ENCODE measurements at places on chromosomes 1 and 21. TPM values are rescaled to one million over a fixed set of nuclear protein-coding genes. Genes with fewer than 3 reads are reported as not detected.

C1orf115 gene
- total RNA-seq, result 44.9 TPM

ARV1 gene
- total RNA-seq, result 28.7 TPM

OPRD1 gene
- 0.28 TPM for total RNA-seq

PRAMEF13 gene
- not detected for total RNA-seq

GRCh38 chr1:212774584-212774983, 17.0 kb downstream of the NSL1 start:
- no peak for DNase-seq

GRCh38 chr1:183696981-183697380, 43.9 kb upstream of the APOBEC4 start:
- no peak for DNase-seq

DNA sequence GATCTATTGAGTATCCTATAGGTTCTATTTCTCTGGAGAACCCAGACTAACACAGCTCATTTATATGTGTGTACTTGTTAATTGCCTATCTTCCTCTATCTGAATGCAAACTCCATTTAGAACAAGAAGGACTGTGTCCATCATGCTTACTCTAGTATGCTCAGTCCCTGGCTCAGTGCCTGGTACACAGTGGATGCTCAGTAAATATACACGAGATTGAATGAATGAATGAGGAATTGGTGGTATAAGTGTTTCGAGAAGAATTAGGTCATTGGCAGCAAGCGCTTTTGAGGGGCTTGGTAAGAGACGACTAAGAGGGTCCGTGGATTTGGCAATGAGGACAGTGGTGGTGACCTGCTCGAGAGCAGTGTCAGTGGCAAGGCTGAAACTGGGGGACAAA, 112.5 kb downstream of the CSMD2 start:
- DNase-seq, result peak; percentile 33

GRCh38 chr1:79716447-79716846, 709.9 kb upstream of the ADGRL4 start:
- DNase-seq, result peak; percentile 1

DNA sequence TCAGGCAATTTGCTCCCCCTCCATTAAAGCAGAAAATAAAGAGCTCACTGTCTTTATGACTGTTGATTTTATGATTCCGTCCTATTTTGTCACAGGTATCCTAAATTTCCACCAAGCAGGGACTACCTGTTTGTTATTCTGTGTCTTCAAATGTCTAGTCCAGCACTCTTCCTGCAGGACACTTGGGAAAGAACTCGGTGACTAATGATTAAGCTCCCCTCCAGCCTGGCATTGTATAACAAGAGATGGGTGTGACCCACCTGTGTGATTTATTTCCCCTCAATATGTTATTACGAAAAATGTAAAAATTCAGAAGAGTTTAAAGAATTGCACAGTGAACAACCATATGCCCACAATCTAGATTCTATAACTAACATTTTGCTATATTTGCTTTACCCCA, 42.9 kb upstream of the LRRN2 start:
- DNase-seq, result no peak

DNA sequence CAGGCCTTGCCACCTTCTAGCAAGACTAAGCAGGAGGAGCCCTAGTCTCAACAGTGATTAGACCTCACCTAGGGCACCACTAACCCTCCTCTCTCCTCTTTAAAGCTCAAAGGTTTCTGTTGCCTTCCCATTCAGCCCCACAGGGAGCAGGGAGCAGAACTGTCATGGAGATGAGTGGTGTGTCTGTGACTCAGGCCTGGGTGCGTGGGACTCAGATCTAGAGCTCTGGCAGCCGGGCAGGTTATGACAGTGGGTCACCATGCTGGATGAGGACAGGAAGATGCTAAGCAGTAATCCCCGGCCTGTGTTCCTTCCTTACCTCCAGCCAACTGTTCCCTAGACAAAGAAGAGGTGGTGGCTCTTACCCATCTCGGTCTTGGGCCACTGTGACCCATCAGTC, 60.1 kb upstream of the COA6 start:
- no peak for DNase-seq

- no peak for DNase-seq
Measured at GRCh38 chr1:234698686-234699085, 88.7 kb upstream of the IRF2BP2 start.
